ENCODE measurements at places on chromosomes 6 and 20. TPM values are rescaled to one million over a fixed set of nuclear protein-coding genes. Genes with fewer than 3 reads are reported as not detected.
A peak's percentile ranks its signal among the peaks of the same experiment; 100 is the strongest.

GRCh38 chr6:75863784-75864183, 114.7 kb downstream of the MYO6 start:
- no peak for DNase-seq

The CD40 gene
- total RNA-seq: not detected

The PGC gene
- 0.26 TPM for total RNA-seq

DNA sequence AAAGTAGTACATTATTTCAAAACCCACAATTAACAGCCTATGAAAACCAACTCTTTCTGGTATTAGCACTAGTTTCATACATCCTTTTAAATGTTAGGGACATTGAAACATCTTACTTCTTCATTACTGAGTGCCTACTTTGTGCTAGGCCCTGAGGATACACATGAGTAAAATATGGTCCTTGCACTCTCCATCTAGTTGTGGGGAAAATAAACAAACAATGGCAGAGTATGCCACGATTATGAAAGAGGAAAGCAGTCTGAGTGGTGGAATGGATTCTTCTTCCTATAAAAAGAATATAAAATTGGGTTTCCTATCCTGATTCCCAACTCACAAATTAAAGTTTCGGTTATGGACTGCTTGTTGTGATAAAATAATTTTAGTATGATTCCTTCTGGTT, 84.9 kb downstream of the ATXN1 start:
- no peak for DNase-seq

DNA sequence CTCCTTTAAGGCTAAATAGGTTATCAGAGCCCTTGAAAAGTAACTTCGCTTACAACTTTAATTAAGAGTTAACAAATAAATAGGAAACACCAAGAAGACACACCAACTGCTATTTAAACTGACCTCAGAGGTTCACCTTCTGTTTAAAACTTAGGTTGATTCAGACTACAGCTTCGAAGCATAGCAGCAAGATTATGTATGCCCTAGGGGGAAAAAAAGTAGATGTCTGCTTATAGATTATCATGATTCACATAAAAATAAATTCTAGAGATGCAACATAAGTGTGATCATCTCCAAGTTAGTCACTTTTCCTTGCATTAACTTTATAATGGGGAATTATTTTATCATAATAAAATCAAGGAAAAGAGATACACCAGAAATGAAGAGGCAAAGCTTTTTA, 8.9 kb downstream of the PNISR start:
- DNase-seq: no peak

GRCh38 chr20:32332614-32333013, 25.5 kb upstream of the ASXL1 start:
- peak; percentile 52 for DNase-seq

The NR2E1 gene
- not detected for total RNA-seq

DNA sequence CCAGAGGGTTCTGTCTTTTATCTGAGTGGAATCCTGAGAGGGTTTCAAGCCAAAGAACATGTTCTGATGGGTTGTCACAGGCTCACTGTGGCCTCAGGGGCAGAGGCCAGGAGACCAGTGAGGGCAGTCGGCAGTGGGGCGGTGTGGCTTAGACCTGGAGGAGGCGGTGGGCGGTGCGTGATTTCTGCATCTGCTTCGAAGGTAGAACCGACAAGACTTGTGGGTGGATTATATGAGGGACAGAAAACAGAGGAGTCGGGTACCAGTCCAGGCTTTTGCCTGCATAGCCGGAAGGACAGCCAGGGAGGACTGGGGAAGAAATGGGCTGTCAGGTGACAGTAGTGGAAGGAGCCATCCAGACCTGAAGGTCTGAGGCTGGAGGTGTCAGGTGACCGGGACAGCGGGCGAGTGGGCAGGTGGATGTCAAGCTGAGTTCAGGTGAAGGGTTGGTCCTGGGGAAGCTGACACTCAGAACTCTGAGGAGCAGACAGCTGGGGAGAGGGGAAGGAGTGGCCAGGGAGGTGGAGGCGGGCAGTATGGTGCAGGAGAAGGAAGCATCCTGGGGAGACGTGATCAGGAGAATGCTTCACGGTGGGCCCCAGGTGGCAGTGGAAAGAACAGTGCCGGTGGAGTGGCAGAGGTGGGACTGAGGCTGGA, 3.1 kb downstream of the CTSZ start:
- no peak for DNase-seq

DNA sequence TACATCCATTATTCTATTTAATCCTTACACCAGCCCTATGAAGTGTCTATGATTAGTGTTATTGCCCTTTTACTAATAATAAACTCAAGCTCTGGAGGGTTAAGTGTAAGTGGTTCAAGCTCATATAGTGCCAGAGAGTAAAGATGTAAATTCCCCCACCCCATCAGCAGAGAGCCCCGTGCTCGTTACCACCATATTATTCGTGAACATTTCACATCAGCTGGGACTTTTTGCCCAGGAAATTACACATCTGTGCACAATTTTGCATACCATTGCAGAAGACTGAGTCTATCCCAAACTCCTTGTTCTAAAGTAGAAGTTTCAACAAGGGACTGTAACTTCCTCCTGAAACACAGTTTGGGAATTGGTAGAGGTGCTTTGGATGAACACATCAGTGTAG, 220.1 kb downstream of the BCAS1 start:
- no peak for DNase-seq

DNA sequence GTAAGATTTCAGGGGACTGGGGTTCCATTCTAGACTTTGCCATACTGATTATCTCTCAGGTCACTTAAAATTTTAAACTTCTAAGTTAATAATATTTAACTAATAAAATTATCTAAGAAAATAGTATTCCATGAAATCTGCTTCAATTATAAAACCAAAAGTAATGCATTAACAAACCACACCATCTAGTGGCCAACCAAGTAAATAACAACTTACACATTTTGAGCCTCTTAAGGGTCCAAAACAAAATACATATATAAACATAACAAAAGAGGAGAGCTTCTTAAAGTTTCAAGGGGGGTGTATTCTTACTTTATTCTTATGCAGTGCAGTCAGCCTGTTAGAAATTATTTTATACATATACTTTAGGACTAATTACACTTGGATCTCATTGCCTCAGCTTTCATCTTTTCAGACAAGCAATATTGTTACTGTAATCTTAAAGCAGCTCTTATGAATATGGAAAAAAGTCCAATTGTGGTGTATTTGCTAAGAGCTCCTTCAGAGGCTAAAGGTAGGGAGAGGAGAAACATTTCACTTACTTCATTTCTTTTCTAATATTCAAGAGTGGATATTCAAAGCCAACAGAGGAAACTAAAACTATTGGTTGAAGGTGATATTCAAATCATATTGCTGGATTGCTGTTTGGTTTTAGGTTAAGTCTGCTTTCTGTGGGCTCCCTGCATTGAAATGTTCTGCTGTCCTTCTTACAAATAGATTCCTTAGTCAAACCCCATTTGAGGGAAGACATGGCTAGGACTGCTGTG, 199.7 kb upstream of the SIM1 start:
- peak; percentile 28 for DNase-seq

The RBPJL gene
- not detected for total RNA-seq

DNA sequence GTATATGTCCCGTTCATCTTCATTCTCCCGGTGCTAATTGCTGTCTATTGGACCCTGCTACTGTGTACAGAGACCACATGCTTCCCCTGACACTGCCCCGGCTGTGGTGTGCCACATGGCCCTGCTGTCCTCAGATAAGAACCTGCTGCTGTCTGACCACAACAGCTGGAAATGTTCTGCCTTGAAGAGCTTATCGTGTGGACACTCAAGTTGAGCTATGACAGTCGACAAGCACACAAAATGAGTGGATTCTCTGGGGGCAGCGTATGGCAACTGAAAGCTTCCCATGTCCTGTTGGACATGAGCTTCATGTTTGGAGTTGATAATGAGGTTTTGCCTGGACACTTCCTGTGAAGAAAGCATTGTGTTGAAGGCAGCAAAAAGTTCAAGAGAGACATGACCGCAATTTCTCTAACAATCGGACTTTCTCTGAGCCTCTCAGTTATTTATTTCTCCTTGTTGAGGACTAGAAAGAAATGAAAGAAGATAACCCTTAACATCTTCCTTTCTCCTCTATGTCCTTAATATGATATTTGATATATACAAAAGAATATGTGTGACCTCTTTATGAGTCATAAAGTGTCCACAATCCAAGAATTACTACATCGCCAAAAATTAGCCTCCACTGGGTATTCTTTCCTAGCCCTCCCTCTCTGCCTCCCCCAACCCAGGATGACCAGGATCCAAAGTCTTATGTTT, 187.1 kb upstream of the TCF21 start:
- no peak for DNase-seq

DNA sequence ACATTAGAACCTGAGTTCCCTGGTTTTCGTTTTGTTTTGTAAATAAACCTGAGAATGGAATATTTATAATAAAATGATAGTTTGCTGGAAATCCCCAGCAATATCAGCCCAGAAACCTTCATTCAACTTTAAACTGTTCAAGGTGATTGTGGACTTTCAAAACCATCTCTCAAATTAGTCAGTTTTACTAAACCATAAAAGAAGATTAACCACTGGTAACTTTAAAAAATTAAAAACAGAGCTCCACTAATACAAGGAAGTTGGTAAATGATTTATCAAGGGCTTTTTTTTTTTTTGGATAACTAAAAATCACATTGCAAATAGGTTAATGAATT, 10.0 kb downstream of the MBOAT1 start:
- no peak for DNase-seq

- DNase-seq: no peak
Measured at GRCh38 chr6:87287251-87287650, 35.1 kb upstream of the SMIM8 start.

DNA sequence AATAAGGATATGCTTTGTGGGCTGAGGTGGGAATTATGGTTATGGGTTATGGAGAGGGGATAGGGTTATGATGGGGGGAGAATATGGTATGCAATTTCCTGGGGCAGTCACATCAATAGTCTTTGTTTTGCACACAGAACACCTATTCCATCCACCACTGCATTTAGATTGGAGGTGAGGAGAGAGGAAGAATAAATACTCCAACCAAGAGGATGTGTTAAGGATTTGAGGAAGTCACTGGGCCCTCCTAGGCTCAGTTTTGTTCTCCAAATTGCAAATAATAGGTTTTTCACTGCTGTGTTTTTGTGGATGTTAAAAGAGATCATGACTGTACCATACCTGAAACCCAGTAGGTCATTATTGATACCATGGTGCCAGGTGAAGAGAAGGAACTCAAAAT, 29.5 kb upstream of the SIRPG start:
- DNase-seq: no peak

The GSTA3 gene
- total RNA-seq: not detected

DNA sequence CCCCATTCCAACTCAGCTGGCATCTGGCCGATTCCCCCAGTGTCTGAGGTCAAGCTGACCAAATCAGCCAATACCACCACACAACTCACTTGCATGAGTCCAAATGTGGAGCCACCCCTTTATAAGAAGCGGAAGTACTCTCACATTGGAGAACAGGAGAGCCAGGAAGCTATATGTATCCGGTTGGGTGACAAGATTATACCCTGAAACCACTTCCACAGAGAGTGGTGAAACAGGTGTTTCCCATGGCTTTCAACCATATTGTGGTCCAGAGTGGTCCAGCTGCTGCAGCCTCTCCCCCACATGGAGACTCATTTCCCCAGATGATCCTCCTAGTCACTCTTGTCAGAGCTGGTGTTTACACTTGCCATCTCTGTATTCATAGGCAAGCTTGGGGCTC, 24.0 kb upstream of the SERINC1 start:
- no peak for DNase-seq

DNA sequence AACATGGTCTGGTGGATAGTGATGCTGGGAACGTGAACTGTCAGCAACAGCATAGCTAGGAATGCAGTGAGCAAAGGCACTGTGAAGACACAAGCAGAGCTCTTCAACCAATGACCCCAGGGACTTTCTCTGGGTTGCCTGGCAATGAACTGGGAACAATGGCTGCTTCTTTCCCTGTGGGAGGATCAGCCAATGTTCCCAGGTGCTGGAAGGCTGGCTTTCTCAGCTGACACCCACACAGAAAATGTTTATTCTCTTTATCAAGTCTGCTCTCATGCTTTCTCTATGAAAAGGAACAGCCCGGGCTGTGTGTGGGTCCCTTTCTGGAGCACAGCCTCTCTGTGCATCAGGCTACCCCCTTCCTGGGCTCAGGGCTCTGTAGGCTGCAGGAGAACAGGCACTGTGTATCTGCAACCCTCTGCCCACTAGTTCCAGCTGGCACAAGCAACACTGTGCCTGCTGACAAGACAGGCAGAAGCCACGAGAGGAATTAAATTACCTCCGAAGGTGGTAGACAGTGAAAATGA, 54.2 kb downstream of the HFE start:
- DNase-seq: no peak

GRCh38 chr20:22466447-22467171, 117.8 kb downstream of the FOXA2 start:
- no peak for DNase-seq

The TMEM239 gene
- total RNA-seq: not detected

GRCh38 chr6:44066394-44067172, 60.7 kb downstream of the MRPL14 start:
- DNase-seq: no peak

GRCh38 chr6:99894815-99895214, 99.2 kb downstream of the MCHR2 start:
- no peak for DNase-seq

- DNase-seq: no peak
Measured at GRCh38 chr6:72813807-72814596, 192.1 kb downstream of the KCNQ5 start.

DNA sequence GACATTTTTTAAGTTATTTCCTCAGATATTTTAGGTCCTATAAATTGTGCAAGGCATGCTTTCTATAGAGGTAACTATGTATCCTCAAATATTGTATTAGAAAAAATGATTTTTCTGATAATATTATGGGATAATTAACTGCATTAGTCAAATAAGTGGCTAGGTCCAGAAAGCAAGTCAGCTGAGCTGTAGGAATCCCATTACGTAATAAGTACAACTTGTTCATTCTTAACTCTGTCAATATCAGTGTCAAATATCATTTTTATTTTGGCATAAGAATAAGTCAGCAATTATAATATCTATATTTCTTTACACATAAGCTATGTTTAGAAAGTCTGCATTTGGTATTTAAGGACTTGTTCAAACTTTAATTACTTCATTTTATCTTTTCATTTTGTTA, 830.9 kb upstream of the GJE1 start:
- no peak for DNase-seq

The CDSN gene
- 0.08 TPM for total RNA-seq

DNA sequence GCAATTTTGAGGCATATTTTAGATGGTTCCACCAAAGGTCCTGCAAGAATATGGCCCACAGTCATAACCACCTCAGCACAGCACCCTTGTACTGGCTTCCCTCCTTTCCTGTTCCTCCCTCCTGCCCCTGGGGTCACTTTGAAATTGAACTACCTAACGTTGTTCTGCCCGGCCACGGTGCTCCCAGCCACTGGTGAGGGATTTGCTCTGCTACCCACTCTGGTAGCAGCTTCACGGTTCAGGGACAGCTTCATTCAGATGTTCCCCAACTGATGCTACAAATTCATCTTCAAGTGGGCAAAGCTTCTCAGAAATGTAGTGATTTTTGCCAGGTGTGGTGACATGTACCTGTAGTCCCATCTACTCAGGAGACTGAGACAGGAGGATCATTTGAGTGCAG, 7.9 kb upstream of the NELFCD start:
- no peak for DNase-seq

Data from HT-29 (cell line).